ENCODE measurements at places on chromosomes 1 and 21.

DNA sequence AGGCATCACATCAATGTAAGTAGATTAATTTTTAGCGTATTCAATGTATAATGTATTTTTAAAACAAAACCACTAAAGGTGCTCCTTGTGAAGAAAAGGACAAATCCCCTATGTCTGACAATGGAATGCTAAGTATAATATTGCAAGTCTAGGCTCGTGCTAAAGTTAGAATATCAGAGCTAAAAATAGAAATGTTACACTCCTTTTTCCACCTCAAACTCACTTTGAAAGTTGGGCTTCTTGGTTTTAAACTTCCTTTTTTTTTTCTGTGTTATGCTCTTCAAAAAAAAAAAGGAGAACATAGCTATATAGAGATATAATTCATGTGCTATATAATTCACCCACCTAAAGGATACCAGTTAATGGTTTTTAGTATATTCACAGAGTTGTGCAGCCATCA is 3.6 kb upstream of the SERBP1 start:
- no peak for DNase-seq

- DNase-seq, result no peak
These were observed 23.0 kb downstream of the DNM3 start for GRCh38 chr1:171864308-171864707.

- DNase-seq, result no peak
These were observed 8.6 kb upstream of the LRRC8B start for GRCh38 chr1:89516055-89516454.

DNA sequence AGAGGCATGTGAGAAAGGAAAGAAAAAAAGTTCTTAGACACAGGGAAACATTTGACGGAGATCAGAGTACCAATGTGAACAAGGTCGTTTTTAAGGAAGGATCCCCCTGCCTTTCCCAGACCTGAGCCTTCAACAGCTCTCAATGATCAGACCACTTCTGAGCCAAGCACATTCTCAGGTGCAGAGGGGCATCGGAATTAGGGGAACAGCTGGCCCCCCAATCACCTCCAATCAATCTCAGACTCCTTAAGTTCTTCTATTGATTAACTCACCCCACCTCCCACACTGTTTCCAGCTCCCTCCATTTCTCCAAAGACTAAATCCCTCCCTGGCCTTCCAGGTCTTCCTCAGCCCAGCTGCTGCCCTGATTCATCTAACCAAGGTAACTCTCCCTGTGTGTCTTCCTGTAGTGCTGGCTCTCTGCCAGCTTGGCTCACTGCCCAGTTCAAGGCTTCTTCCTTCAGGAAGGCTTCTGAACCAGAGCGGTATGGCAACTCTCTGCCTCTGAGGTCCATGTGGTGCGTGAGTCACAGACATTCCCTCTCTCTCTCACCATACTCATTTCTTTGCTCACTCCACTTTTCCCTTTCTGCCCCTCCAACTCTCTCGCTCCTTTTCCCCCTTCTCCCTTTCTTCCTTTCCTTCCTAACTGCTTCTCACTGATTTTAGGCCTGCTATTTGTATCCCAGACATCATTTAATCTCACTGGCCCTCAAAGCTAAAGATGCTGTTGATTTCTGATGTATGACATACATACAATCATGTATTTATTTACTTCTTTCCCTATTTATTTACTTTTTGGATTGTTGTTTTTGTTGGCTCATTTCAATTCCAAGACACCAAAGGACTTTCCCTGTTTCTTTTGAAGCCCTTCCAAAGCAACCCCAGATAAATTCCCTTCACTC is 18.1 kb downstream of the CFAP45 start:
- DNase-seq, result peak; percentile 28

DNA sequence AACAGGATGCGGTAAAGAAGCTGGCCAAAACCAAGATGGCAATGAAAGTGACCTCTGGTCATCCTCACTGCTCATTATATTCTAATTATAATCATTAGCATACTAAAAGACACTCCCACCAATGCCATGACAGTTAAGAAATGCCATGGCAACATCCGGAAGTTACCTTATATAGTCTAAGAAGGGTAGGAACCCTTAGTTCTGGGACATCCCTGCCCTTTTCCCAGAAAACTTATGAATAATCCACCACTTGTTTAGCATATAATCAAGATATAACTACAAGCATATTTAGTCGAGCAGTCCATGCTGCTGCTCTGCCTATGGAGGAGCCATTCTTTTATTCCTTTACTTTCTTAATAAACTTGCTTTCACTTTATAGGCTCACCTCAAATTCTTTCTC is 79.8 kb downstream of the DDX20 start:
- no peak for DNase-seq

DNA sequence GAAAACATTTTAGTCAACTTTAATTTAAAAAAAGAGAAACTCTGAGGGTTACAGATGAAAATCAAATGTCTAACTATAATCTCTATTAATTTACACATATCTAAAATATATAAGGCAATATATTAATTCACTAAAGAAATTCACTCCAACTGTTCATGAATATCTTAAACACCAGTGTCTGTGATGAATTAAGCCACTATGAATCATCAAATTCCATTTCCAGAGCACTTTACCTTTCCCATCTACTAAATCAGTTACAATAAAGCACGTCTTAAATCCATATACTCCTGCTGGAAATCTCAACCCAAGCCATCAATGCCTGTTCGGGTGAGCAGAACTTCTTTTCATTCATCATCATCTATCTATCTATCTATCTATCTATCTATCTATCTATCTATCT is 4.3 kb downstream of the TAF5L start:
- DNase-seq, result no peak

- no peak for DNase-seq
These were observed 1.1 kb upstream of the CFAP141 start for GRCh38 chr1:154207262-154207661.

DNA sequence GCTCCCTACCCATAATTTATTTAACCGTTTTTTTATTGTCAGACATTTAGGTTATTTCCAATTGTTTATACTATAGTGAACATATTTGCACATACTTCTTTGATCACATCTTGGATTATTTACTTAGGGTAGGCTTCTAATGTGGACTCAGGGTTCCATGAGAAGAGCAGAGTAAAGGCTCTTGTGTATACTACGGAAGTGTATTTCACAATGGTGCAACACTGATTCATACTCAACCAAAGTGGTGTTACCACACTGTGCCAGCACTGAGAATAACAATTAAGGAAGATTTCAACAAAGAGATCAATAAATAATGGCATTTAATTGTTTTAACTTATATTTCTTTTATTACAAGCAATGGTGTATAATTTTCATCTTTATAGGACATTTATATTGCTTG is 251.2 kb downstream of the ZNF326 start:
- no peak for DNase-seq

DNA sequence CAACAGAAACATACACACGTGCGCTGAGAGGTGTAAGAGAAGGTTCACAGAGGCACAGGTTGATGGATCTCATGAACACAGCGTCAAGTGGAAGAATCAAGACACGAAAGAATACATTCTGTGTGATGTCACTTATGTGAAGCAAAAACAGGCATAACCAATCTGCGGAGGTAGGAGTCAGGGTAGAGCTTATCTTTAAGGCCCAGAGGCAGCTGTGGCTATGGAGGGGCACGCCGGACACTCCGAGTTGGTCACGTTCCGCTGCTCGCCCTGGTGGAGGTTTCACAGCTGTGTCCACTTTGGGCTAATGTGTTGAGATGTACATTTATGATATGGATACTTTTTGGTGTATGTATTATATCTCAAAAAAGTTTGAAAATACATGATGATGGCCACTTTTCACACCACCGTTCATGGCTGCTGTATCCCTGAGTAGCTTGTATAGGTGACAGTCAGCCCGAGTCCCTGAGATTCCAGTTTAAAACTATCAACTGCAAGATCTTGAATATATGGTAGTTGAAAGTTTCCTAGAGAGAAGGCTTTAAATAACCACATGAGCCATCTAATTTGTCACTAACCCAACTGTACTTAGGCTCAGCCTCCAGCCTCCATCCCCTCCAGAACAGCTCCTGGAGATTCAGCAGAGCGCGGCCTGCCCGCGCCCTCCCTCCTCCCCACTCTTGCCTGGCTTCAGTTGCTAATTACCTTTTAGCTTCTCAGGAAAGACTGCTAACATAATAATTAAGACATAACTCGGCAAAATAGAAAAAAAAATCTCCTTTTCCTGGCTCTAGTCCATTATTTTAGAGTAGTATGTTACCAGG is 6.7 kb upstream of the ADARB1 start:
- DNase-seq, result no peak

GRCh38 chr21:29318354-29318753 is 19.6 kb downstream of the BACH1 start:
- DNase-seq, result no peak

DNA sequence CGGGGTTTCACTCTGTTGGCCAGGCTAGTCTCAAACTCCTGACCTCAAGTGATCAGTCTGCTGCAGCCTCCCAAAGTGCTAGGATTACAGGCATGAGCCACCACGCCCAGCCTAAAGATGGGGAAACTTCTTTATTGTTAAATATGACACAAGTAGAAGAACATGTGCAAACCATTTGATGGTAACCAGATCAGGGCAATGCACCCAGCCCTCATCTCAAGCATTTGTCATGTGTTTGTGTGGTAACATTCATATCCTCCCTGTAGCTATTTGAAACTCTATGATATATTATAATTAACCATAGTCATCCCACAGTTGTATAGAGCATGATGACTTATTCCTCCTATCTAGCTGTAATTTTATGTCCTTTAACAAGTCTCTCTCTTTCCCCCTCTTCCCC is 119.5 kb upstream of the TMPRSS2 start:
- no peak for DNase-seq

GRCh38 chr1:55213151-55213884 is 1.8 kb downstream of the USP24 start:
- no peak for DNase-seq

DNA sequence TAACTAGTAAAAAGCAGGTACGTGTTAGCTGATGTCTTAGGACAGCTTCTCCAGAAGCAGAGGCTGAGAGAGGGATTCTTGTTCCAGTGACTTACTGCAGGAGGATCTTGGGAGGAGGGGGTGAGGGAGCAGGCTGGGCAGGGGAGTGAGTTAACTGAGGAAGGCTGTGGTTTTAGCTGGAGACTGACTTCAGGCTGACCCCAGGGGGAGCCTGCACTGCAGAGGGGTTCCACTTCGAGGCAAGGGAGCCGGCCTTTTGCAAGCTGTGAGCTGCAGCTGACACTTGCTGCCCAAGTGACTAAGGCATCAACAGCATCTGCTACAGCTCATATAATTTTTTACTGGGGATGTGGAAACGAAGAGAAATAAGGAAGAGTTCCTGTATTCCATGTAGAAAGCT is 50.4 kb upstream of the SOD1 start:
- no peak for DNase-seq

DNA sequence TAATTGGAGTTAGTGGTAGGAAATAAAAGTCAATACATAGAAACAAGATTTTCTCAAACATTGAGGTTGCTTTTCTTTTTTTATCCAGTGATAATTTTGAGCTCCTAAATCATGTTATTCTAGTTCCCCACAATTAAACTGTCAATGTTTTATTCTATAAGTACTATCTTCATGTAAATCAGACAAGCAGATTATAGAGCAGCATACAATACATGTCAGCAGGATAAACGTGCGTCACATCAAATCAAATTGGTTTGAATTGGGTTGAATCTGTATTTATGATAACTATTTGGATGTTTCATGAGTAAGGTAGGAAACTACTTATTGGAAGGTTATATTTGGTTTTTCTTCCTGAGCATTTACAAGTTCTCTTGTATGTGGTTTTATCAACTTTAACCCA is 2028.7 kb downstream of the NCAM2 start:
- no peak for DNase-seq

DNA sequence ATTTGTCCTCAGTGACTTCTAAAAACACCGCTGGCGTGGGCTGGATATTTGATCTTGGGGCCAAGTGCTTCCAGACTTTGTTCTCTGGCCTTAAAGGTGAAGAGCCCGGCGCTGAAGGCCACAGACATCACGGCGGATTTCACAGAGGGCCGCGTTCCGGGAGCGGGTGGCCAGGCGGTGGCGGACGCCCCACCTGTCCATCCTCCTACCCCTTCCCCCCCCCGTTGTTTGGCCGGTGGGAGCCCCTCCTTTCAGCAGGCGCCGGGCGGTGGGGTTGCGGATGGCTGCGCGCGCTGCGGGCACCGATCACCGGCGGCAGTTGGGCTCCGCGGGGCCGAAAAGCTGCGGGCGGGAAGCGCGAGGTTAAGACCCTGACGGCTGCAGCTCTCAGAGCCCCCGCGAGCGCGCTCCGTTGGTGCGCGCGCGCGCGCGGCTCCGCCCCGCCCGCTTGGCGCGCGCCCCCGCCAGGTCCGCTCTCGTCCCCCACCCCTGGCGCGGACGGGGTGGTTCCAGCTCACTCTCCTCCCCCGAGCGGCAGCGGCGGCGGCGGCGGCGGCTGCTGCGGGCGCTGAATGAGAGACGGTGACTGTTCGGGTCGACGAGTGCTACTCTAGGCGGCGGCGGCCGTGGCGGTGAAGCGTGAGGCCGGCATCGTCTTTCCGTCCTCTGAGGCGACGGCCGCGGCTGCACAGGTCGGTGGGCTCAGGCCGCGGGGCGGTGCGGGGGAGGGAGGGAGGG is at the start of gene RALGPS2:
Gene RALGPS2, plus strand, starts transcription at position 517 of the 738 bp plus-strand sequence. CDS start 51,521 bp downstream, outside the sequence.
- DNase-seq, result peak; percentile 63

GRCh38 chr1:216596281-216596862 is 126.9 kb downstream of the ESRRG start:
- DNase-seq, result no peak

DNA sequence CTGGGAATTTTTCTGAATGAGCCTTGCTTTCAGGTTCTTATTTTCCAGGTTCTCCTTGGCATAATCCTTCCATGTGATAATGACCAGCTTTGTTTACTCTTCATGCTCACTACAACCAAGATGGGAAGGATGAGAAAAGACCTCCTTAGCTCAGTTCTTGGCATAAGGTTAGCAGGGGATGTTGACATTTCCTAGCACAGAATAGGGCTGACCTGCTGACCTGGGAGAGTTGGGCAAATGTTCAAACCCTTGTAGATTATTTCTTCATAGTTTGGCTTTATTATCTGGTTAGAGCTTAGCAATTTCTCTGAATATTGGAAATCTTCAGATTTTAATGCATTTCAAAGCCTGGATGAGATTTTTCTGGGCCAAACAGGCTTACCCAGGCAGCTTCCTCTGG is 23.6 kb upstream of the SYT6 start:
- no peak for DNase-seq

- no peak for DNase-seq
These were observed 33.6 kb downstream of the LRRN2 start for GRCh38 chr1:204651843-204652421.

DNA sequence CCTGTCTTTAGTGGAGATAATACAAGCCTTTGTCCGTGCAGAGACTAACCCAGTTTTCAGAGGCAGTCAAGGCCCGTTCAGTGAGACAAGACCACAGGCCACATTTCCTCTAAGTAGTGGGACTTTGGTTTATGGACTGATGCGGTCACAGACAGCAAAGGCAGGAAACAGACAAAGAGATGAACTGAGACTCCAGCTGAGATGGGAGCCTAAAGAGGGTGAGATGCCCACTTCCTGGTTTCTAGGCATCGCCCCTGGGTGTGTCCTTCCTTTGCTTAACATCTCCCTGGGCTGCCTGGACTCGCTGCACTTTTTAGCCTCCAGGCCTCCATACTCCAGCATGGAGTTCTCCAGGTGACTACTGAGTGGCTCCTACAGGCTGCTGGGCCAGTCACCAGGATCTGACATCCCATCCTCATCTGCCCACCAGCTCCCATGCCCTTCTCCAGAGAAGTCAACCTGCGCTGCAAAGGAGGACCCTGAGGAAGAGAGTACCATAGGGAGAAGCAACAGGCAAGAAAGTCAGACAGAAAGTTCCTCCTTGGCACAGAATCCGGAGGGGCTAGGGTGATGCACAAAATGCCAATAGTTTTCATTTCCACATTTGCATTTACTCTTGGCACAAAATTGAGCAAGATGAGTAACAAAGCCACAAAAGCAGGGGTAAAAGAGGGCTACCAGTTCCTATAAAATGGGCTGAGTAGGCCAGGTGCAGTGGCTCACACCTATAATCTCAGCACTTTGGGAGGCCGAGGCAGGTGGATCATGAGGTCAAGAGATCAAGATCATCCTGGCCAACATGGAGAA is 15.1 kb downstream of the THEMIS2 start:
- DNase-seq, result peak; percentile 32

All from activated CD4-positive, alpha-beta T cell treated with anti-CD3 and anti-CD28 coated beads for 48 hours (primary cell).